NCI-H510A (cell line): ENCODE measurements at places on chromosomes 7 and 10.

DNA sequence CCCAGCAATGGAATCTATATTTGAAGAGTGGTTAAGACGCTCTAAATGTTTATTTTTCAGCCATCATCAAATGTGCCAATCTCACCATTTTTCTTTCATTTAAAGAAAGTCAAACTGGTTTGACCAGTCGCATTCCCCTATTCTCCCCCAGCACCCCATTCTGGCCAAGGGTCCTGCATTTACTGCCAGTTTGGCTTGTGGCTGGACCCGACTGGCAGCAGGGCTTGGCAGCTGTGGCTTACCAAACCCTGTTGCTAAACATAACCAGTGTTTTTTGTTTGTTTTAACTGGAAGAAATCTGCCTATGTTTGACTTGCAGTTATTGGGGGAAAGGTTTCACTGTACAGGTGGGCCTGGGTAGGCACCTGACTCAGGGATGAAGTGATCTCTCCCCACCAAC is 116.3 kb downstream of the CYP26A1 start:
- no peak for DNase-seq

DNA sequence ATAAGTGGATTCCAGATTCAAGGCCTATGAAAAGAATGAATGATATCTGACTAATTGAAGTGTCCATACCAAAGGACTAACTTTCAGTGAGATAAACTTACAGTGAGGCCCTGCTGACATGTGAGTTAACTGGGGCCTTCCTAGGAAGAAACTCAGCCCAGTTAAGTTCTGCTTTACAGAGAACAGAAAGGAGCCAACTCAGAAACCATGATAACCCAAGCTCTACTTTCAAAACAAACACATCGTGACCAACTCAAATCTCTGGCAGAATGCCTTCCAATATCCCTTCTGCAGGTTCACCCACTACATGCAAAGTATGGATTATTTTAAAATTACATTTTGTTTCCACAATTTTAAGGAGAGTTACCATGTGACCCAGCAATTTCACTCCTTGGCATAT is 75.8 kb upstream of the MRLN start:
- DNase-seq: no peak

DNA sequence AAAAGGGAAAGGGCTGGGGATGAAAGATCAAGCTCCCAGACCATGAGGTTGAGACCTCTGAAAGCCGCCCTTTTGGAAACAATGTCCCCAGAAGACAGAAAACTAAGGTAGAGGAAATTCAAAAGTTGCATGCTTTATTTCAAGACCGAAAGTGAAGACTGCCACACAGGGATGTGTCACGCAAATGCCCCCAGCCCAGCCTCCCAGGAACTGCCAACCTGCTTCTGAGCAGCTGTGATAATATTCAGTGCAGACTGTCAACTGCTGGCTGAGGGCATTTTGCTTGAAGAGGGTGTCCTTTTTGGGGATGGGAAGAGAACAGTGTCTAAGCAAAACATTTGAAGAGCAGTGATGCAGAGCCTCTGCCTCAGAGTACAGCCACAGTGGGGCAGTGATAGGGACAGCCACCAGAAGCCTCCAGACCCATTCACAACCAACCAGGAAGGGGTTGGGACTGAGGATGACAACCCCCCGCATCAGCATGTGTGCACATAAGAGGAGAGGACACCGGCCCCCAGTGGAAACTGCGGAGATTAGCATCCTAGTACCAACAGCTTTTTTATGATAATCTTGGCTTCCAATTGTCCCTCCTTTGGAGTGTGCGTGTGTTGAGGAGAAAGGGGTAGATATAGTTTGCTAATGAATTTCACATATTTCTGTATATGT is 34.7 kb upstream of the NFE2L3 start:
- DNase-seq: no peak

DNA sequence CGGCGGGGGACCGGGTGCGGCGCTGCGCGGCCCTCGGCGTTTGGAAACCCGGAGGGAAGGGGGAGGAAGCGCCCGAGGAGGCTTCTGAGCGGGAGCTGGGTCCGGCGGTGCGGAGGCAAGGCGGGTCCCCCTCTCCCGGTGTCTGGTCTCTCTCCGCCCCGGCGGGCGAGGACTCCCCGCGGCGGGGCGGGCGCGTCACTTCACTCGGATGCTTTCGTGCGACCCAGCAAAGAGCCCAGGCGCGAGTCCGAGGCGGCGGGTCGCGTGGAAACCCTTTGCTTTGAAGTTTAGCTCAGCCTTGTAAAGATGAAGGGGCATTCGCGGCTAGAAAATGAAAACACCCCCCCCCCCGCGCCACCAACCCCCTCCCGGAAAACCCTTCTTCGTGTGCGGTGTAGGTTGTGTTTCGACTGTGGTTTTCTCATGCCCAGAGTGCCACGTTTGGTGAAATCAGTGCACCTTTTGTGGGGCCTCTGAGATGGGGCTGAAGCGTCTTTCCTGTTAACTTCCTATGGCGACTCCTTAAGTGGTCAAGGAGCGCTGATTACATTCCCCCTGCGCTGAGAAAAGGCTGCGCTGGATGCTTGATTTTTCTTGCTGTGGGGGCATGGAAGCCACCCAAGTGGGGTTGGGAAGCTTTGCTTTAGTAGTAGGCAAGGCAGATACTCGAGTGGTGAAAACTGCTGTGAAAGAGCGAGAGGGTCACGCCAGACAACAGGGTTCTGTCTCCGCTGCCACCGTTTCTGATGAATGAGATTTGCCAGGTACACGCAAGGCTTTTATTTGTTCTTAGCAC is 876 bp downstream of the GNAI1 start:
- peak; percentile 19 for DNase-seq

- no peak for DNase-seq
Observed at GRCh38 chr7:154910125-154910524, 92.8 kb downstream of the PAXIP1 start.

GRCh38 chr7:77529279-77529678 is 7.8 kb upstream of the PTPN12 start:
- DNase-seq: no peak

- DNase-seq: no peak
Observed at GRCh38 chr7:56538541-56539429, 422.6 kb upstream of the NUPR2 start.

GRCh38 chr7:150570556-150571465 is 3.6 kb downstream of the GIMAP4 start:
- DNase-seq: no peak

DNA sequence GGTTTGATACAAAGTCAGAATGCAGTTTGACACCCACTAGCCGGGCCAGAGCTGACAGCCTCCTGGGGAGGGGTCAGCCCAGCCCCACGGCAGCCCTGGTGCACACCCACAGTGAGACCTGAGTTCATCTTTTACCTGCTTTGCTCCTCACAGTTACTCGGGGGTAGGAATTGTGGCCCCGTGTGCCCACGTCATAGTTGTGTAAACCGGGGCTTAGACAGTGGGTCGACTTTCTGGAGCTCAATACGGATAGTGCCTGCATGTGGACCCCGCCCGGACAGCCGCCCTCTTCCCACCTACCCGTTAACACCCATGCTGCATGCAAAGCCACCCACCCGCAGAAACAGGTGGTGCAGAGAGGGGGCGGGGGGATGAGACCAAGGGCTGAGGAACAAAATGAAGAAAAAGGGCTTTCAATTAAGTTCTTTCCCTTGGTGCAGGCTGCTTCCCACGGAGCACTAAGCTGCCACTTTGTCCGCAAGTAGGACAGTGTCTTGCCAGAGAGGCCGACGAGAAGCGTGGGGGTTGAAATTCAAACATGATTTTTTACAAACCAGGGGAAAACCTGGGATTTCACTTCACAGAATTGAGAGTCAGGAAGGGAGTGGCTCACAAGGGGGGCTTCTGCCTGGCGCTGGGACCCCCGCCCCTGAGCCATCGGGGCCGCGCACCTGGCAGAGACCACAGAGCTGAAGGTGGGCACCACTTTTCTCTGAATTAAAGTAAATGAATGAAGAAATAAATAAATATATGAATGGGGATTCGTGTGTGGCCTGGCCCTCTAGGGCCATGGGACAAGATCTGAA is 24.6 kb upstream of the FOXL3 start:
- DNase-seq: no peak

- DNase-seq: no peak
Observed at GRCh38 chr10:74797550-74797949, 28.9 kb upstream of the KAT6B start.

DNA sequence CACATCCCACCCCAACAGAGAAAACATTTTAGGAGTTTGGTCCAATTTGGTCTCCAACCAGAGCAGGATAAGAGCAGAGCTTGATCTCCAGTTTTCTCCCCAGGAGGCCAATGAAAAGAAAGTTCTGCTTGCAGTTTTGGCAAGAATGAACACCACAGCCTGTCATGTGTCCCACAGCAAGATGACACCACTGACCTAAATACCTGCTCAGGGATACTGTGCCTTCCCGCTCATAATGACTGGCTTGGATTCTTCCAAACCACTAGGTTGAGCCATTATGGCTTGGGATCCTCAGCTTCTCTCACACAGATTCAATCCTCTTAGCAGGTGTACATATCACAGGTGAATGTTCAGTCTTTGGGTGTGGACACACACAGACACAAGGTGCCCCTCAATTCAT is 53.3 kb downstream of the C10orf90 start:
- DNase-seq: no peak

GRCh38 chr7:92669616-92670165 is 79.5 kb upstream of the FAM133B start:
- DNase-seq: no peak

DNA sequence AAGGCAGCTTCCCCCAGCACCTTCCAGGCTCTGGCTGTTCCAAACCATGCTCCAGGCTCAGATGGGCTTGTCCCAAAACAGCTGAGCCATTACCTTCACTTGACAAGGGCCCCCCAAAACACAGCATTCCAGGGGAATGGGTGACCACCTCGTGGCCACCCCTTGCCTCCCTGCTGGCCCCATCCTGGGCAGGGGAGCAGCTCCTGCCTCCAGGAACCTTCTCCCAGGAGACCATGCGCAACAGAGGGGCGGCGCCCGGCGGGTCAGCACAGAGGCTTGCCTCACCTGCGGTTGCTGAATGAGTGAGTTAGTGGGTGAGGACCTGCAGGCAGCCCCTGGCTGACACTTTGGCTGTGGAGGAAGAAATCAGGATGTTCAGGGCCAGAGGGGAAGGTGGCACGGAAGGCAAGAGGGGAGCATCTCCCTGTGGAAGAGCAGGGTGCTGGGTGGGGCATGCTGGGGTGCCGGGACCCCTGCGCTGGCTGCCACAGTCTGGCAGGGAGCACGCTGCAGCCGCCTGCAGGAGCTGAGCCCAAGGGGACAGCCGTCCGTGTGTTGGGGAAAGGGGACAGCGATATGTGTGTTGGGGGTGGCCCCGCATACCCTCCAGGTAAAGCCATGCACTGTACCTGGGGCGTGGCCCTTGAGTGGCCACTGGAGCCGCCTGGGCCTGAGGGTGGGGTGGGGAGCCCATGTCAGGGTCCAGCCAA is 54.7 kb downstream of the PWWP2B start:
- DNase-seq: no peak

DNA sequence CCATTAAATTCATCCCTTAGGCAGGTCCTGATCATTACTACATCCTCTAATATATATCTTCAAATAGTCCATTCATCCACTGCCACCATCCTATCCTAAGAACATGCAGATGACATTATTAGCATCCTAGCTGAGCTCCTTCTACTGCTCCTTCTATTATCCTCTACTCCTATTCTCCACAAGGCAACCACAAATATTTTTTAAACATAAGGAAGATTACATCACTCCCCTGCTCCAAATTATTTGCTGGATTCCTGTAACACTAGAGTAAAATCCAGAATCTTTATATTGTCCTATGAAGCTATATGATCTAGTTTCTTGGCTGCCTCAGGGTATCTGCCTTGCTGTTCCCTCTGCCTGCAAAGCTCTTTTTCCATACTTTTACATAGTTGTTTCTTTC is 176.3 kb upstream of the SLC26A5 start:
- no peak for DNase-seq

- DNase-seq: no peak
Observed at GRCh38 chr7:2684501-2684900, 3.5 kb upstream of the AMZ1 start.

- peak; percentile 18 for DNase-seq
Observed at GRCh38 chr10:13567030-13567429, 19.7 kb upstream of the PRPF18 start.
